HCT116 (cell line): ENCODE measurements at places on chromosomes 3 and 15. TPM values are rescaled to one million over a fixed set of nuclear protein-coding genes. Genes with fewer than 3 reads are reported as not detected.
A peak's percentile ranks its signal among the peaks of the same experiment; 100 is the strongest.

DNA sequence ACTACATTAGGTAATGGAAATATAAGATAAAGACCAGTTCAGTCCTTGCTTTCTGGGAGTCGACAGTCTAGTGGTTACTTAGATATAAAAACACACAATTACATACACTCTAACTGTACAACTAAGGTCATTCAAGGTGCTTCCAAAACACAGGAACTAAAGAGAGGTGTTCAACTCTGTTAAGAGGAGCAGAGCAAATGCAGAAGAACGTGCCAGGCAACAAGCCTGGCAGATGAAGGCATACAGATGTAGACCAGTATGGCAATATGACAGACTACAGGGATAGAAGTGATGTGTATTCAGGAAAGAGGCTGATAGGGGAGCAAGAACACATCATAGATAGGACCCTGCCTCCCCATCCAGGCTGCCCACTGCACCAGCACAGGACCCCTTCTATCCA, 78.3 kb downstream of the CBLB start:
- DNase-seq, result no peak

GRCh38 chr3:100972867-100973266, 20.4 kb downstream of the ABI3BP start:
- no peak for DNase-seq

- no peak for DNase-seq
Observed at GRCh38 chr3:10928961-10929471, 63.5 kb upstream of the SLC6A1 start.

DNA sequence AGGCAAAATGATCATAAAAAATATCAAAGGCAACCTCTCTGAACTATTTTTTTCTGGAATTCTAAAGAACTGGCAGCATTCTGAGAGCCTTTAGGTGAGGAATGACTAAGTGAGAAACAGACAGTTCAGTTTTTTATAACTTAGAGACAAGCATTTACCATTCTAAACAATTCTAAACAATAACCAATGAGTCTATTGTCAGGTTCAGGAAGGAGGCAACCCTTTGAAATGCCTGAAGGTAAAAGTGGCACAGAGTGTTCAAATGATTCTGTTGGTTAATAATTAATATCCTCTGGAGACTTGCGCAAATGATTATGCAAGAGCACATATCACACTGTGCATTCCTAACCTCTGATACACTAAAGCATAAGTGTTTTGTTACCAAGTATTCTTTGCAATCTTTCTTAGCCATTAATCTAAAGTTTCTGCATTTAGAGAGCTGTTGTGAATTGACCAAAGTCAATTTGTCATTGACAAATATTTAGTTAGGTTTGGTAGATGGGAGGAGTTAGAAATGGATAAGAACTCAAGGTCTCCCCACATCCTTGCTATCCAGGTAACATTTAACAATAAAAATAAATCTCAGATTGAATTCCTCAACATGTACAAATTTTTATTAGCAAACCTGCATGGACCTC, 9.2 kb upstream of the TGFBR2 start:
- peak; percentile 94 for DNase-seq

- no peak for DNase-seq
Observed at GRCh38 chr3:142363936-142364467, 83.8 kb downstream of the XRN1 start.

The CCR9 gene
- not detected for total RNA-seq
